Stimulated activated CD4-positive, alpha-beta T cell treated with anti-CD3 and anti-CD28 coated beads, Interleukin-12 subunit alpha, Interleukin-12 subunit beta, amount 100 ng/mL, for 24 hours (primary cell): ENCODE measurements at places on chromosomes 12 and 14.

- no peak for DNase-seq
Observed at GRCh38 chr14:38987781-38988180, 115.3 kb downstream of the SEC23A start.

GRCh38 chr12:51222461-51222860 lies 4.6 kb upstream of the POU6F1 start:
- DNase-seq: no peak

GRCh38 chr14:52650774-52651173 lies 44.6 kb downstream of the ERO1A start:
- no peak for DNase-seq

DNA sequence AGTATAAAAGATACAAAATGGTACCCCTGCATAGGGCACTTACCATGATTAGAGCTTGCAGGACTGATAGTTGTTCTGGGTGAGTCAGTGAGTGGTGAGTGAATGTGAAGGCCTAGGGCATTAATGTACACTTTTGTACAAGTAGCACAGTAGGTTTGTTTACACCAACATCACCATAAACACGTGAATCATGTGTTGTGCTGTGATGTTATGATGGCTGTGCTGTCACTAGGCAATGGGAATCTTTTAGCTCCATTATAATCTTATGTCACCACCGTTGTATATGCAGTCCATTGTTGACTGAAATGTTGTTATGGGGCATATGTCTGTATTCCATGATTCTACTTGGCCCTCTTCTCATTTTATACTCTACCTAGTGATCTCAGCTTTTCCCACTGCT lies 11.8 kb downstream of the NUBPL start:
- no peak for DNase-seq

- DNase-seq: no peak
Observed at GRCh38 chr12:118052324-118053070, 8.5 kb downstream of the WSB2 start.

DNA sequence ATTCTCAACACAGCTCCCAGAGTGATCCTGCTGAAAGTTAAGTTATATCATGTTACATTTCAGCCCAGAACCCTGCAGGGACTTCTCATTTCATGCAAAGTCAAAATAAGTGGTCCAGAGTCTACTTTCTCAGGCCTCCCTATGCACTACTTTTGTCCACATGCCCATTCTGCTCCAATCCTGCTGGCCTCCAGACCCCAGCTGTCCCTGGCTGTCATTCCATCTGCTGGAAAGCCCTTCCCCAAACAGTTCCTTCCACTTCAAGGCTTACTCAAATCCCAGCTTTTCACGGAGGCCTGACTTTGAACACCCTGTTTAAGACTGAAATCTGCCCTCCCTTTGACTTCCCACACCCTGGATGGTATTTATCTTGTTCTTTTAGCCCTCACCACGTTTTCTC lies 109.8 kb upstream of the DNM1L start:
- no peak for DNase-seq

- no peak for DNase-seq
Observed at GRCh38 chr12:49368240-49368600, 958 bp downstream of the SPATS2 start.

DNA sequence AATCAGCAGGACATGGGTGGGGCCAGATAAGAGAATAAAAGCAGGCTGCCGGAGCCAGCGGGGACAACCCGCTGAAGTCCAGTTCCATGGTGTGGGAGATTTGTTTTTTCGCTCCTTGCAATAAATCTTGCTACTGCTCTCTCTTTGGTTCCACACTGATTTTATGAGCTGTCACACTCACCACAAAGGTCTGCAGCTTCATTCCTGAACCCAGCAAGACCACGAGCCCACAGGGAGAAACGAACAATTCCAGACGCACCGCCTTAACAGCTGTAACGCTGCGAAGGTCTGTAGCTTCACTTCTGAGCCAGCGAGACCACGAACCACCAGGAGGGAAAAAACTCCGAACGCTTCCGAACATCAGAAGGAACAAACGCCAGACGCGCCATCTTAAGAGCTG lies 2.8 kb upstream of the CNIH1 start:
- DNase-seq: no peak

- peak; percentile 57 for DNase-seq
Observed at GRCh38 chr12:64610660-64611340, 505 bp downstream of the RASSF3 start.

DNA sequence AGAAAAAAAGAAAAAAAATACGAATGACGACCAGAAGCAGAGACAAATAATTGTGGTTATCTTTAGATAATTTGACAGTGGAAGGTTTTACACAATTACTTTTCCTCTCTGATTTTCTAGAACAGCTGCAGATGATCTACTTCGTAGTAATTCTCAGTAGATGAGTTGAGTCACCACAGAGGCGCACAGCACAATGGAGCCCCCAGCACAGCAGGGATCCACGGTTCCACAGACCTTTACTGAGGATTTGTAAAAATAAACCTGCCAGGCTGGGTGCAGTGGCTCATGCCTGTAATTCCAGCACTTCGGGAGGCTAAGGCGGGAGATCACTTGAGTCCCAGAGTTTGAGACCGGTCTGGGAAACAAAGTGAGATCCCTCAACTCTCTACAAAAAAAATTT lies 29.3 kb downstream of the AMN start:
- DNase-seq: no peak

DNA sequence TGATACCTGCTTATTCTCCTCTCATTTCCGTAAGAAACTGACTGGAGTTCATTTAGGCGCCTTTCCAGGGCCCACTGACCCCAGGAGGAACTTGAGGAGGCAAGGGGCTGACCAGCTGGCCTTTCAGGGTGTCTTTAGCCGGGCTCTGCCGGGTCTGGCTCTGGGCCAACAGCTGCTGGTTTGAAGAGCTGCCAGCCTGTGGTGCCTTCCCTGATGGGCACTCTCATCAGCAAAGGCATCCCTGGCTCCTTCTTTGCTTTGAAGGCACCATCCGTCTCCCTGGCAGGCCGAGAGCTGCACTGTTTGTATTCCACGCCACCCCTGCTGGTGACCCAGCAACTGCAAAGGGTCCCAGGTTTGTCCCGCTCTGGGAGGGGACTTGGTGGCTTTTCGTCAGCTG lies 42.0 kb downstream of the IQSEC3 start:
- no peak for DNase-seq
